Neural crest cell (in vitro differentiated cells): ENCODE measurements at places on chromosomes 7 and 10. TPM values are rescaled to one million over a fixed set of nuclear protein-coding genes. Genes with fewer than 3 reads are reported as not detected.

DNA sequence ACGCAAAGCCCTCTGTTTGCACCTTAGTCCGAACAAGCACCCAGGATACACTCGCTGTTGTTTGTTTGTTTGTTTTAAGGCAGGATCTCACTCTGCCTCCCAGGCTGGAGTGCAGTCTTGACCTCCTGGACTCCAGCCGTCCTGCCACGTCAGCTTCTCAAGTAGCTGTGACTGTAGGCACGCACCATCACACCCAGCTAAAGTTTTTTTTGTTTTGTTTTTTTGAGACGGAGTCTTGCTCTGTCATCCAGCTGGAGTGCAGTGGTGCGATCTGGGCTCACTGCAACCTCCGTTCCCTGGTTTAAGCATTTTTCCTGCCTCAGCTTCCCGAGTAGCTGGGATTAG is 76.8 kb downstream of the CTBP2 start:
- no peak overlapping the region for H3K4me3 ChIP-seq
- no peak overlapping the region for H3K27ac ChIP-seq
- peaks cover 68% of the 10 kb centered on the region for H3K4me1 ChIP-seq
- no peaks in the 10 kb centered on the region for H3K27me3 ChIP-seq
- peaks cover 21% of the 10 kb centered on the region for H3K36me3 ChIP-seq
- no peak for DNase-seq

GRCh38 chr10:69492091-69492745 is 41.0 kb downstream of the TSPAN15 start:
- H3K27me3 ChIP-seq, result no peaks in the 10 kb centered on the region
- H3K27ac ChIP-seq, result peak overlapping the region; percentile 83
- no peak overlapping the region for H3K4me3 ChIP-seq
- DNase-seq, result no peak
- H3K36me3 ChIP-seq, result peaks cover 4% of the 10 kb centered on the region

- H3K36me3 ChIP-seq, result no peaks in the 10 kb centered on the region
- H3K4me3 ChIP-seq, result no peak overlapping the region
Observed at GRCh38 chr7:134554417-134554966, 5.6 kb downstream of the AKR1B15 start.

- DNase-seq, result no peak
- no peaks in the 10 kb centered on the region for H3K36me3 ChIP-seq
- no peak overlapping the region for H3K27ac ChIP-seq
- no peaks in the 10 kb centered on the region for H3K4me1 ChIP-seq
- H3K4me3 ChIP-seq, result no peak overlapping the region
Observed at GRCh38 chr7:50266635-50267386, 37.7 kb upstream of the IKZF1 start.

DNA sequence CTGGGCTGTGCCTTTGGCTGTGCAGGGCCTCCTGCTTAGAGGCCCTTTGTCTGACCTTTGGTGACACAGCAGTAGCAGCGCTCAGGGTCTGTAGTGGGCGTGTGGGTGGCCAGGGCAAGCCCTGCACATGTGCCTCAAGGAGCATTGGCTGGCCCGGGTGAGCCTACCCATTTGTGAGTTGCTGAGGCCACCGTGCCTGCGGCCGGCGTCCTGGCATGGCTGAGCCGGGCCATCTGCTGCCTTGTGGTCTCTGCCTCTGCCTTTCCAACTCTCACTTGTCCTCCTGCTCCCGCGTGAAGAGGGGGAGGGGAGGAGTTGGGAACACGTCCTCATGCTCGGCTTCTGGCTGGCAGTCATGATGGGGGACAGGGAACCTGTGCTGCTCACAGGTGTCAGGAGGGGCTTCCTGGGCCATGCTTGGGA is 9.2 kb upstream of the ORAI2 start:
- H3K4me3 ChIP-seq, result peak overlapping the region; percentile 38
- H3K36me3 ChIP-seq, result peaks cover 13% of the 10 kb centered on the region
- H3K27ac ChIP-seq, result peak overlapping the region; percentile 92
- H3K27me3 ChIP-seq, result no peaks in the 10 kb centered on the region
- DNase-seq, result no peak

DNA sequence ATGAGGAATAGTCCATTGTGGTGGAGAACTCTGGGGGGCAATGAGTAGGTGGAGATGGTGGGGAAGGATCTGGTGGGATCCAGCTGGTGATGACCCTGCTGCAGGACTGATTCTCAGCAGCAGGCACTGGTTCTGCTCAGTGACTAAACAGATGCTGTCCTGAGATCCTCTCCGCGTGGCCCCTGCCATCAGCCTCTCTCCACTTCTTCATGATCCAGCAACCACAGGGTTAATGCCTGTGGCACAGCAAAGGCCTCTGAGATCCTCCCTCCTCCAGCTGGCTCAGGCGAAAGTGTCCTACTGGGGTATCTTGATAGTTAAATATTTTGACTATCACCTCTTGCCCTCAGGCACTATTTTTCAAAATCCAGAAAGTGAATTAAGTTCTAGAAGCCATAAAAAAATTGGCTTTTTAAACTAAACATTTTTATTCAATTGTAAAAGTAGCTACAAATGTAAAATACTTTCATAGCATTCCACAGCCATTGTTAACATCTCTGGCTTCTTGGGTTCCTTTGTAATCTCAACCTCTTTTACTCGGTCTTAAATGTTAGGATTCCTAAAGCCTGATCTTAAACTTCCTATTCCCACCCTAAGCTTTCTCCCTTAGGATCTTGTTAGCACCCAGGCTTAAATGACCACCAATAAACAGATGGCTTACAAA is 13.1 kb downstream of the PLAU start:
- no peaks in the 10 kb centered on the region for H3K36me3 ChIP-seq
- no peak overlapping the region for H3K4me3 ChIP-seq
- H3K27me3 ChIP-seq, result no peaks in the 10 kb centered on the region
- DNase-seq, result no peak

DNA sequence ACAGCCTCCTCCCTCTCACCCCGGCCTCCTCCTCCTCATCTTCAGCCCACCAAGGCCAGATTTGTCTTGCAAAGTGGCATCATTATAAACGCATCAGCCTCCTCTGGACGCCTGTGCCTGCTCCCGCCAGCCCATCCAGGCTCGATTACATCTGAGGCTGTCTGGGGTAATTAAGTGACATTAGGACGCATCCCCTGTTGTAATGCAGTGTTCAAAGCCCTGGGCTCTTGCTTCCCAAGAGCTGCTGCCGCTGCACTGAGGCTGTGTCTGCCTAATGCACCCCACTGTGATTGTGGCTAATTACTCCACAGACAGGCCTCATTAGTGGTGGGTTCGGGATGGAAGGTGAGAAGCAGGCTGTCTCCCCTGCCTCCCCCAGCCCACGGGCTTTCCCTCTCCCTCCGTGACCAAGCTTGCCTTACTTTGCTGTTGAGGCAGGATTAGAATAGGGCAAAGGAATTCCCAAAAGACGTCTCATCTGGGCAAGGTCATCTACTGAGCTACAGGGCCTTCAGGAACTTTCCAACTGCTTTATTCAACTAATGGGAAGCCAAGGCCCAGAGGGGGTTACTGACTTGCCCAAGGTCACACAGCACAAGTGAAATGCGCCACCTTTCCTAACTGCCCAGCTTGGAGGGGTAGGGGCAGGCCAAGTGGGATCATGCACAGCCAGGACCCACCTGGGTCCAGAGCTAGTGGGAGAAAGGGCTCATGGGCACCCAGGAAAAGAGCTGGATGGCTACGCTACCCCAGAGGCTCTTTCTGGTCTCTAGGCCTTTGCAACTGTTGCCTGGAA is 66.2 kb upstream of the PCBD1 start:
- H3K4me3 ChIP-seq, result no peak overlapping the region
- H3K27ac ChIP-seq, result no peak overlapping the region
- H3K36me3 ChIP-seq, result no peaks in the 10 kb centered on the region
- DNase-seq, result no peak
- H3K4me1 ChIP-seq, result no peaks in the 10 kb centered on the region

DNA sequence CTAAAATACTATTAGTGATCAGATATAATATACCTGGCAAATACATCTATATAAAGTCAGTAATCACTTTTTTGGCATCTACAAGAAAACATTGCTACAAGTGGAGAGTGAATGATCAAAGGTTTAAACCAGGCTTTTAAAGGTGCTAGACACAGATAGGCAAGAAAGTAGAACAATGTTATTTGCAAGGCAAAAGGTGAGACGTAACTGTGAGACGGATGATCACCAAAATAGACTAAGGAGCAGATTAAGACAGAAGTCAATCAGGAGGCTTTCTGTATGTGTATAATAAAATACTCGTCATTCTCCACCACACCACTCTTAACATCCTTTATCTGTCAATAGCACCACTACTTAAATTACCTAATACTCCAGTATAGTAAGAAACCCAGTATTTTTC is 8.3 kb downstream of the ANXA7 start:
- no peak overlapping the region for H3K27ac ChIP-seq
- no peaks in the 10 kb centered on the region for H3K36me3 ChIP-seq
- H3K4me1 ChIP-seq, result peaks cover 14% of the 10 kb centered on the region

GRCh38 chr7:98911916-98912315 is 33.6 kb downstream of the TRRAP start:
- peaks cover 14% of the 10 kb centered on the region for H3K36me3 ChIP-seq
- no peaks in the 10 kb centered on the region for H3K4me1 ChIP-seq
- no peak overlapping the region for H3K4me3 ChIP-seq
- H3K27me3 ChIP-seq, result no peaks in the 10 kb centered on the region

DNA sequence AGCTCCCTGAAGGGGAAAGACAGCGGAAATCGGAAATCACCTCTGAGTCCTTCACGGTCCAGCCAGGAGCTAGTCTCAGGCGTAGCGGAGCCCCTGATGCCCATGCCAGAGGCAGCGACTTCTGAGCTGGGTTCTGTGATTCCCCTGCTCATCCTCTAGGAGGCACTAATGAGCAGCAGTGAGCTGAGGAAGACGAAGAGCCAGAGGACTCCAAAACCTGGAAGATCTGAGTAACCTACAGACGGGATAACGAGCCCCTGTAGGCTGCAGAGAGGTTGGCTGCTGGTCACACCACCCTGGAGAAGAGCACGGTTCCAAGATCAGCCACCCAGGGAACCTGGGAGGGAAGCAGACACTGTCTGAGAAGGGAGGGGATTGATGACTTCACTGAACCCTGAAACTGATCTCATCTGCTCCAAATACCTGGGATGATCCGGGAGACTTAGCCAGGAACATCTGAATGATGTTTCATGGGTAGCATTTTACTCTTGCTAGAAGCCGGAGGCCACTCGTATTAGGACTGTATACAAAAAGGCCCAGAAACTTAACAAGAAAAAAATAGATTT is 304.1 kb downstream of the PAXIP1 start:
- peaks cover 5% of the 10 kb centered on the region for H3K27me3 ChIP-seq
- H3K4me3 ChIP-seq, result no peak overlapping the region
- H3K27ac ChIP-seq, result no peak overlapping the region
- no peaks in the 10 kb centered on the region for H3K4me1 ChIP-seq
- H3K36me3 ChIP-seq, result no peaks in the 10 kb centered on the region
- peak; percentile 5 for DNase-seq

The PDE1C gene
- 0.26 and 1.1 TPM in 2 replicates for total RNA-seq

The CPA2 gene
- total RNA-seq, result 0.55 and 1.2 TPM in 2 replicates

The VWDE gene
- total RNA-seq, result not detected in 2 replicates

The CRHR2 gene
- total RNA-seq, result 0.18 TPM in 1 of 2 replicates, not detected in the other
